Activated CD4-positive, alpha-beta memory T cell treated with anti-CD3 and anti-CD28 coated beads, Interleukin-2, amount 10 ng/mL, durations not matched to agents 7 days and 5 days (primary cell): ENCODE measurements at places on chromosomes 6 and 20. TPM values are rescaled to one million over a fixed set of nuclear protein-coding genes. Genes with fewer than 3 reads are reported as not detected.

RFX6 gene
- total RNA-seq: not detected

WFDC5 gene
- 0.73 TPM for total RNA-seq

GPX5 gene
- total RNA-seq: not detected

NR2E1 gene
- not detected for total RNA-seq

PERP gene
- total RNA-seq: 18.0 TPM

TCP11 gene
- not detected for total RNA-seq

CAGE1 gene
- not detected for total RNA-seq

KCNK16 gene
- total RNA-seq: not detected

SDCBP2 gene
- 3.1 TPM for total RNA-seq

PDE7B gene
- total RNA-seq: 0.68 TPM

LST1 gene
- total RNA-seq: 74.5 TPM

OR2B6 gene
- not detected for total RNA-seq

HCRTR2 gene
- total RNA-seq: not detected

WDR46 gene
- 37.5 TPM for total RNA-seq
